ENCODE measurements at places on chromosomes 12 and 14.
A peak's percentile ranks its signal among the peaks of the same experiment; 100 is the strongest.

DNA sequence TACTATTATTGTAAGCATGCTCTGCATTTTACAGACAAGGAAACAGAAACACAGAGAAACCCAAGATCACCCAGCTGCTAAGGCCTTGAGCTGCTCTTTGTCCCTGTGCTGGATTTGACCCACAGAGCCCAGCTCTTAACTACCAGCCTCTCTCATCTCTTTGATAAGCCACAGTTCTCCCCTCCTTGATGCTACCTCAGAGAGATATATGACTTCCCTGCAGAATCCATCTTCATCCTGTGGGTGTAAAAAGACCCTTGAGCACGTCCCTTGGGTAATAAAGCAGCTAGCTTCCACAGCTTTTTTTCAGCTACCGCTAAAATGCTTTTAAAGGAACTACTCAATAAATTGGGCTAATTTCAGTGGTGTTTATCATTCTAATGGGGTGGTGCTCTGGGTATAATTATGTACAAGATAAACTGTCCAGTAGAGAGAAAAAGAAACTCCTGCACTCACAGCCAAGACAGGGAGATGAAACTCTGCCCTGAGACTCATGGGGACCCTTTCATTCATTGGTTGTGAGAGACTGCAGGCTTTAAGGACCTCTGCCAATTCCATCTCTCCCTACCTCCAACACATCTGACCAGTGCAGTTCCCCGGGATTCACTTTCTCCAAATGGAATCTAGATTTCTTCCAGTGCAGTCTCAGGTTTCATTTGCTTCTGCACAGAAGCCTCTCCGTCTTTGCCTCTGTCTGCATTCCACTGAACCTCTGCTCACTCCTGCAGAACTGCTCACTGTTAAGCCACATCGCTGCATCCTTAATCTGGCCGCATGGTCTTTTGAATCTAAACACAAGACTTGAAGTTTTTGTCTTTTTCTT, 24.7 kb upstream of the NTF3 start:
- DNase-seq, result no peak

- peak; percentile 91 for DNase-seq
Measured at GRCh38 chr12:50047693-50048250, 9.6 kb upstream of the ASIC1 start.

- no peak for DNase-seq
Measured at GRCh38 chr12:33253178-33253577, 186.4 kb downstream of the SYT10 start.

- DNase-seq, result no peak
Measured at GRCh38 chr12:117412465-117413188, 51.2 kb upstream of the NOS1 start.

DNA sequence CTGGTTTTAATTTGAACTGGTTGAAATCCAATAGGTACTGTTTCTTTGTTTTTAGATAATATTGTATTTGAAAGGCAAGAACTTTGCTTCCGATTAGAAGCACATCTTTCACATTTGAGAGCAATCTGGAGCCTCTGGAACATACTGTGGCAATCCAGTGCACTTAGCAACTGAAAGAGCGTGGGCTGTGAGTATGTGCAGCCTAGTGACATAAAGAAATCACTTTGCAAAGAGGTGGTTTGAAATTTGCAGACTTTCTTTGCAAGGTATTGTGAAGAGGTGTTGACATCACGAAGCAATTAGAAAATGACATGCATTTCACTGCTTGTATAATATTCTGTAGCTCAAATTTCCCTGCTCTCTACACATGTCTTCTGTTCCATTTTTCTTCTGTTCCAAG, 23.5 kb upstream of the CFAP54 start:
- DNase-seq, result no peak

GRCh38 chr14:50943943-50944646, at the start of gene PYGL:
Gene PYGL (minus strand): TSS chr14:50944483. CDS start chr14:50944403, 80 bp downstream.
- DNase-seq, result peak; percentile 63

DNA sequence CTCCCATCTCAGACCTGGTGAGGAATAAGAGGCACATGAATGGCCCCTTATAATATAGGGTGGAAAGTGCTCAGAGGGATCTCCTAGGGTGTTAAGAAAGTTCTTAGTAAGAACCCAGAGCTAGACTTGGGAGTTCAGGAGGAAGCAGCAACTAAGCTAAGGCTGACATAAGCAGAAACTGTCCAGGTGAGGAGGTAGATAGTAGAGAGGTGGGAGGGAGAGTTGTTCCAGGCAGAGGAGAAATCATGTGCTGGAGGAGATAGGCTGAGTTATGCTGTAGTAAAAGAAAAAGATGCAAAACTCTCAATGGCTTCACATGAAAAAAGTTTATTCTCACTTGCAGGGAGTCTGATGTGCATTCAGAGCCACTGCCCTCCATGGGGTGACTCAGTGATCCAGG, 50.7 kb downstream of the FOS start:
- no peak for DNase-seq

DNA sequence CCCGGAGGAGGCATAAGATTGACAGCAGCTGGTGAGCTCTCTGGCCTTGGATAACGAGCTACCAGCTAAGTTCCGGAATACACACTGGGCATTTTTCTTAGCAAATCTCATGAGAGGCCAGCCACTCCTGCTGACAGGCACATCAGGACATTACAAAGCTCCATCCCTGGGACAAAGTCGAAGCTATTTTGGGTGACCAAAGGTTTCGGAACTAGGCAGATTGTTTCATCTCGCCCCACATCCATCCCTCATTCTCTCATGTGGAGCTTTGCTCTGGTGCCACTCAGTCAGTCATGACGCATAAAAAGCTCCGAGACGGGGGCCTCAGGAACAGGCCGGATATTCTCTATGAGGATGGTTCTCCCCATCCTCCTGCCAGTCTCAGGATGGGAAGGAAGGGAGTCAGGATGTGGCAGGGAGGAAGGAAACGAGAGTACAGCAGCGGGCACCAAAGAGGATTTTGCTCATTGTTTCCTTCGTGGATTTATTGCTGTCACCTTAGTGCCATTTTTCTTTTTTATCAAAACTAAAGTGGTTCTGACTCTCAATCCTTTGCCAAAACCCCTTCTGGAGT, 253.1 kb upstream of the FKBP4 start:
- no peak for DNase-seq

- no peak for DNase-seq
Measured at GRCh38 chr14:101616202-101616601, 54.9 kb downstream of the DIO3 start.

- no peak for DNase-seq
Measured at GRCh38 chr14:77378701-77379100, 1.5 kb downstream of the SAMD15 start.

DNA sequence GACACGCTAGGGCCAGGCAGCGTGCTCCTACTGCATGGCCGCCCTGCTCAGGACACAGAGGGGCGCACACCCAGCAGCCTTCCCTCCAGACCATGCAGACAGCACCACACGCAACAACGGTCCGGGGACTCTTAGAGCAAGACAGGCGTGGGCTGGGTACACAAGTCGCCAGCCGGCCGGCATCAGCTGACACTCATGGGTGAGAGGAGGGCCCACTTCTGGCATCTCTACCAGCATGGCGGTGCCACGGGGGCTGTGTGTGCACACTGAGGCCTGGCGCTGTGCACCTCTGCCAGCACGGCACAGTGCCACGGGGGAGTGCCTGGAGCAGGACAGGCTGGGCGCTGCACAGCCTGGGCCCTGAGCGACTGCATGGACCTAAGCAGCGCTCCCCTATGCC, 6.7 kb upstream of the BTBD6 start:
- no peak for DNase-seq

DNA sequence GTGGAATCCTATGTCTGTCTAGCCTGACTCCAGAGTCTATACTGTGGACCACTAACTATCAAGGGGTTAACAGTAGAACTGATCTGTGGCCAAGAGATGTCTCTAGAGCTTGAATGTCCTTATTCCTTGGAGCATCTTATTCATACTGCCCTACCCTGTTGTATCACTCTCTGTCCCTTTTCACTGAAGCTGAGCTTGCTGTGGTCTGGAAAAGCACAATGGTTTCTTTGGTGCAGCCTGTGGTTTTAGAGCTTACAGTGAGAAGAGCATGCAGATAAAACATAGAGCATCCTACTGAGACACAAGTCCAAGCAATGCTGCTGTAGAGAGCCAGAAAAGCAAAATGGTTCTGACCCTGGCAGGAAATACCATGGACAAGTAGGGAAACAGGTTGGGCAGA, 367.0 kb upstream of the ATP2B1 start:
- DNase-seq, result no peak

- DNase-seq, result no peak
Measured at GRCh38 chr12:81953541-81953940, 194.4 kb upstream of the PPFIA2 start.

DNA sequence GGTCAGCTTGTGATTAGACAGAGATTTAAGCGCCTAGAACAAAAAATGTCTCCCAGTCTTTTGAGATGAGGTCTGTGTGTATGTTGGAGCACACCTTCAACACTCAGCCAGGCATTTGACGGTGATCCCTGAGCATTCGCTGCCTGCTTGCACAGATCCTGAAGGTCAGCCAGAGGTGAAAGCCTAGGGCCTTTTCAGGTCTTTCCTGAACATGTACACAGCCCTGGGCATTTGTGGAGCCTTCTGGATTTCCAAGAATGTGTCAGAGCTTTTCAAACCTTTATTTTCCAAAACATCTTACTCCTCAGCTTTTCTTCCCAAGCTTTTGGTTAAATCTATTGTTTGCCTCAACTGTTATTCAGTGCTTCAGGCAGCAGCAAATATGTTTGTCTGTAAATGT, 59.1 kb upstream of the AMN start:
- no peak for DNase-seq

- DNase-seq, result peak; percentile 48
Measured at GRCh38 chr14:71947947-71948500, 15.8 kb downstream of the RGS6 start.

DNA sequence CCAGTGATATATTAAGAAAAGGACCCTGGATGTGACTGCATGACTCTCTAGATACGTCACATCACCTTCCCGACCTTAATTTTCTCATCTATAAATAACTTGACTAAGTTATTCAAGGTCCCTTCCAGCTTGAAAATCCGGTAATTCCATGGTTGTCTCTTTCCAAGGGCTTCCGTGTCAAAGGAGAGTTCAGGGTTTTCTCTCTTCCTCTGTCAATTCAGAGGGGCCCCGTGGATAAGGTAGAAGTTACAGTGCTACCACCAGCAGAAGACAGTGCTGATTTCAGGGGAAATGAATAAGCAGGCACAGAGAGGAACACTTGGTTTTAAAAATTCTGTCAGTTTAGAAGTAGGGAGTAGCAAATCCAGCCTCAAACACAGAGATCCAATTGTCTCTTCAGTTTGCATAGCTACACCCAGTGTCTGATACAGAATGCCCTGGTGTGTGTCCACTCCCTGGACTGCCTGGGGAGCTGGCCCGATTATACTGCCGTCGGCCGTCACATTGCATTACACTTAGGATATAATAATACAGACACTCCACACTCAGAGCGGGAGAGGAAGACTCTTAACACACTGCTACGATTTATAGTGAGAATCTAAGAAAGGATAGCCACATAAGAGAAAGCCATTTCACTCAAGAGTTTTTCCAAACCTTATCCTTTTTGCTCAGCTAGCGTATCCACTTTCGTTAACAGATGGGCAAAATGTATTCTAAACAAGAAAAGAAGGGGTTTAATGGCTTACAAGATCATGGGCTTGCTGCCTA, 54.7 kb upstream of the GTF2A1 start:
- DNase-seq, result no peak

DNA sequence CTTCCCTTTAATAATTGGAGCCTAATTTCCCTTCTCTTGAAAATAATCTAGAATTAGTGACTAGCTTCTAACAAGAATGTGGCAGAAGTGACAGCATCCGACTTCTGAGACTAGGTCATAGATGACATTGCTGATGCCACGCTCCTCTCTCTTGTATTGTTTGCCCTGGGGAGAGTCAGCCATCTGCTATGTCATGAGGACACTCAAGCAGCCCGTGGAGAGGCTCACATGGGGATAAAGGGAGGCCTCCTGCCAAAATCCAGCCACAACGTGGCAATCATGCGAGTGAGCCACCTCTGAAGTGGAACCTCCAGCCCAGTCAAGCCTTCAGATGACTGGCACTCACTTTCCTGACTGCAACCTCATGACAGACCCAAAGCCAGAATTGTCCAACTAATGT, 54.2 kb upstream of the LRRK2 start:
- no peak for DNase-seq

DNA sequence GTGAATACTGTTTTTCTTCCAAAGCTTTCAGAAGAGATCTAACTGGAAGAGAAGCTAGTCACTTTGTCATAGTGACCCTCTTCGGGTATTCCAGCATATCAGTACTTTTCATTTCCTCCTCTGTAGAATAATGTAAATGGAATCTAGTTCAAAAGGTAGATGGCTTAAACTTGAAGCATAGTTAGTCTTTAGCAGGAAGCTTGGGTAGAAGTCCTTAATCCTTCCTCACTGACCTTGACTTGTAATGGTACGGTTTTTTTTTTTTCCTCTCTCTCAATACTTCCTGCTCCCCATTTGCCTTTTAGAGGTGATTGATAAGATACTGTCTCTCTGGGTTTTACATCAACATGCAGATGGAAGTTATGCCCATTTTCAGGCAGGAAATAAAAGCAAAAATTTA, 1.7 kb downstream of the FBXO34 start:
- peak; percentile 38 for DNase-seq

DNA sequence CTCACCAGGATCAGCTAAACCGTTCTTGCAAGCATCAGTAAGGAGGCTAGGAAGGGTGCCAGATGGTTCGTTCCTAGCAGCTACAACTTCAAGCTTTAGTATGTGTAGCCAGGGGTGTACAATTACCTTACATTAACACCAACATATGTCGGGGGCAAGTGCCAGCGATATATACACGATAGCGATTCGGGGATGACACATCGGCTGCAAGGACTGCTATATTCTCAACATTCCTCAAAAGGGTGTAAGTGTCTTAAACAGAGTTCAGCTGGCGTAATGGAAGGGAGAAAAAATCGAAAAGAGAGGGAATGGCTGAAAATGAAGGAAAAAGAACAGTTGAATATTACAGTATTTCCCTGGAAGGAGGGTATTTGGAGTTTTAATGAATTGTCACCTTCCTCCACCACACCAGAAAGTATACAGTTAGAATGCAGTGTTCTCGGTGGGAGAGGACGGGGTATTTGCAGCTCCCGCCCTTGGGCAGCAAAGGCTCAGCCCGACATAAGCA, 545 bp downstream of the LIMA1 start:
- peak; percentile 28 for DNase-seq

DNA sequence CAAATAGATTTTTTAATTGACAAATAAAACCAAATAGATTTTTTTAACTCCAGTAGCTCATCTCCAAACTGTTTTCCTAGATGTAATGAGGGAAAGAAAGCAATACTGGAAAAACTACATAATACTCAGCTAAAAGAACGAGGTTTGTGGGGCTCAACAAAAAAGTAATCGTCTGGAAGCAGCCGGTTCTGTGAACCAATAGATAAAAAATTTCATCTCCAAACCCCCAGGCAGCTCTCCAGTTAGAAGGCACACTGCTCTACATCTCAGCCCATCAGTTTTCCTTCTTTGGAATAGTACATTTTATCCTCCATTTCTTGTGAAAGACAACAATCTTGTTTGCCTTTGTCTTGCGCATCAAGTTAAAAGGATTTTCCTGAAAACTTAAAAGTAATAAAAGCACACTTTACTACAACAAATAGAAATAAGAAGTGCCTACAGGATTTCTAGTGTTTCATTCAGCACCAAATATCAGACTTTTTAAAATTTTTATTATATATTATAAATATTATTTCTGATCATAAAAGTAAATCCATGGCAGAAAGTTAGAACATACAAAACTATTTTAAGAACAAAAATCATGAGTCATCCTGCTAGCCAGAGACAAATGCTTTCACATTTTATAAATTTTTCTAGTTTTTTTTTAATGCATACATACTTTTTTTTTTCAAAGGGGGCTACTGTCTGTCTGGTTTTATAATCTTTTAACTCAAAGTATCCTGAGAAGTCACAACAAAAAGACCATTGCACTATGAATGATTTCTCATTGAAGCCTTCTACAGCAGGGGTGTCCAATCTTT, 67.7 kb downstream of the EPS8 start:
- DNase-seq, result peak; percentile 86

- no peak for DNase-seq
Measured at GRCh38 chr12:112148031-112148513, 22.7 kb downstream of the TRAFD1 start.

All from erythroblast (primary cell).